Right ventricle myocardium superior (tissue), 1 donor: ENCODE measurements at places on chromosomes 6 and 20. TPM values are rescaled to one million over a fixed set of nuclear protein-coding genes. Genes with fewer than 3 reads are reported as not detected.

Gene AGPAT4
- total RNA-seq = 2.1 TPM

Gene OR2J3
- not detected for total RNA-seq

Gene KCNS1
- not detected for total RNA-seq

Gene TFEB
- total RNA-seq = 40.7 TPM

Gene HSPA12B
- 16.6 TPM for total RNA-seq

Gene TRIM10
- not detected for total RNA-seq
